ENCODE measurements at places on chromosomes 4 and X.

DNA sequence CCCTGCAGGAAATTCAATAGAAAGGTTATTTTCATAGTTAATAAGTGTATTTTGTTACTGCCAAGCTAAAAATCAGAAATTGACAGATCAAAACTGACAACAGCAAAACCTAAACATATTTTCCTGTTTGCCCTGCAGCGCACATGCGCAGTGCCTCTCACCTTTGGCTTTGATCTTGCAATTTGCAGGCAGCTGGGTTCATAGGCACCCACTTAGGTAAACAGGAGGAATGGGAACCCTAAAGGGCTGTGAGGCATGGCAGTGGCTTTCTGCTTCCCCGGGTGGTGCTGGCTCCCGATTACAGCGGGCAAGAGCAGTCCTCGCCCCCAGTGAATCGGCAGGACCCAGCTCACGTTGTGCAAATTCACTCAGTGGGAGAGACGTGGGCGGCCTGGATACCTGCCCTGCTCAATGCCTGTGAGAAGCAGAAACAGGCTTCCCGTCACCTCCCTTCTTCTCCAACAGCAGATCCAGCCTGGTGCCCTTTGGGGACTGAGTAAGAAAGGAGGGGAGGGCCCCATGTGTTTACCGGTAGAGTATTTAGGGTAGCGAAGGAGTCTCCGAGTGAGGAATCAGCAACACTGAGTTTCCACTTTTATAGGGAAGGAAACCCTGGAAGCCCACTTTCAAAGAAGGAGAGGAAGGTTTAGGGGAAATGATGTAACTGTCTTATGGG is 25.7 kb downstream of the CCKAR start:
- DNase-seq, result no peak

DNA sequence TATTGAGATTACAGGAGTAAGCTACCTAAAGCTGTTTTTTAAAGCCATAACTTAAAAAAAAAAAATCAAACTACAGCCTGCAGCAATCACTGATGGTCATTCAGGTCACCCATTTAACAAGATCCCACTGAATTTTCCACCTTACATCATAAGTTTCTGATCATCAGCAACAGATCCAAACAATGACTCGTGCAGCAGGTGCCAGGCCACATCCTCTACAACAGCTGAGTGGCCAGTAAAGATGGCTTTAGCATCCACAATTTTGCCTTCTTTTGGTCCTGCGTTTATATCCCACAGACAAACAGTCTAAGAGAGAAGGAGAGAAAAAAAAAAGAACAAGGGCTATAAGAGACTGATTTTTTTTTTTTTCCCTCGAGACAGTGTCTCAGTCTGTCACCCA is 16.6 kb downstream of the RBBP7 start:
- no peak for DNase-seq

GRCh38 chr4:156329779-156330178 is 376.1 kb upstream of the CTSO start:
- no peak for DNase-seq

GRCh38 chrX:119655125-119655524 is 37.8 kb downstream of the SEPTIN6 start:
- DNase-seq, result no peak

DNA sequence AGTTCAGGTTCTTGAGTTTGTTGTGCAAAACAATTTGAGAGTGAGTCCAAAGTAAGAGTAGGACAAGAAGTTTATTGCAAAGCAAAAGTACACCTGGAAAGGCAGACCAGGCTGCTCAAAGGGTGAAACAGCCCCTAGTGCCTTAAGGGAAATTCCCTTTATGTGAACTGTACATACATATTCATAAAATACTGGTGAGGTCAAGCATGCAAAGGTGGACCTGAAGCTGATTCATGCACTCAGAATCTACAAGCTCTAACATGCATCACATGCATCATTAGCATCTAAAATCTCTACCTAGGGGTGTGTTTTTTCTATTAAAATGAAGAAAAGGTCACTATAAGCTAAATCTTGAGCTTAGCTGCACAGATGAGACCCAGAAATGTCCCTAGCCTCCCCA is 266.9 kb downstream of the SPATA18 start:
- DNase-seq, result no peak

DNA sequence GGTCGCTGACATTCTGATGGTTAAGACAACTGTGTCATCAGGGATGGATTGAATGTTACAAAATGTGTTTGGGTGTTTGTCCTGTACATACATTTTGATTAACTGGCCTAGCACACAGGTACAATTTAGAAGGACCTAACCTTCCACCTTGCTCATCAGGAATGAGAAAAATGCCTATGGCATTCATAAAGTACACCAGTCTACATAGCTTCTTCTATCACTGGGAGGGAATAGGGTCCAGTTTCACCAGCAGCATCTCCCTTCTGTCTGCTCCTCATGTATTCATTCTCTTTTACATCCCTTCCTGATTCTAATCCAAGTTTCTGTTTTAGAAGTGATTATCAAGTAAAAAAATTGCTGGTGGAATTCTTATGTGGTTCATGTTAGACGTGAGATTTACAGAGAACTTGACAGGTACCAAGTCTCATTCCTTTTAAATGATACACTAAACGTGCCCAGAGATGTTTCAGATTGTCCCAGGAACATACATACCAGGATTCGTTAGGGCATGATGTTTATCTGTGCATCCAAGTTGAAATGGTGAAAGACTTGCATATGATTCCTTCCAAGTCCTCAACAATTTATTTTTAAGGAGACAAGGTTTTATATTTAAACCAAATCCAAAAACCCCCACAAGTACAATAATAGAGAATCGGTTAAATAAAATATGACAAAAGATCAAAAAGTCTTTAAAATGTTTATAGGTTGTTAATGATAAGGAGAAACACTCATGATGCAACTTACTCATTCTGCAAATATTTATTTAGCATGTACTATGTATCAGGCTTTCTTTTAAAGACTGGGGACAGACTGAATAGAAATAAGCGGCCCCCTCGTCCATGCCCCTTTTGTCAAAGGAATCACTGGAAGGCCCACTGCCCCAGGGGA is 359.1 kb downstream of the ZNF674 start:
- DNase-seq, result no peak

DNA sequence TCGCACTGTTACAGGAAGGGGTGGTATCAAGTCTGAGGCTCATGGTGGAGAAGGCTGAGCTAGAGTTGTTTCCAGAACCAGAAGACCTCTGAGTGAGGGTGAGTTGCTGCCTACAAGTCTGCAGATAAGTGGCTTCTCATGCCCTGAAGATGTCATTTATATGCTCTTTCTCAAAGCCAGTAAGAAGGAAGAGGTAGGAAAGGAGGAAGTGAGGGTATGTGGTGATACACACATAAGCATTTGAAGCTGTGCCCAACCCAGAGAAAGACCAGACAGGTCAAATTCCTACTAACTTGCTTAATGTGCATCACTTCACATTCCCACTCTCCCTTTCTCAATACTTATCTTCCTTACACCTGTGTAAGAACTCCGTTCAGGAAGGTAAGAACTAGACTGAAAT is at the start of gene PPBP:
Gene PPBP (minus strand): TSS at position 130 of the 400 bp plus-strand sequence. CDS start 87 bp downstream, at position 43.
- DNase-seq, result no peak

DNA sequence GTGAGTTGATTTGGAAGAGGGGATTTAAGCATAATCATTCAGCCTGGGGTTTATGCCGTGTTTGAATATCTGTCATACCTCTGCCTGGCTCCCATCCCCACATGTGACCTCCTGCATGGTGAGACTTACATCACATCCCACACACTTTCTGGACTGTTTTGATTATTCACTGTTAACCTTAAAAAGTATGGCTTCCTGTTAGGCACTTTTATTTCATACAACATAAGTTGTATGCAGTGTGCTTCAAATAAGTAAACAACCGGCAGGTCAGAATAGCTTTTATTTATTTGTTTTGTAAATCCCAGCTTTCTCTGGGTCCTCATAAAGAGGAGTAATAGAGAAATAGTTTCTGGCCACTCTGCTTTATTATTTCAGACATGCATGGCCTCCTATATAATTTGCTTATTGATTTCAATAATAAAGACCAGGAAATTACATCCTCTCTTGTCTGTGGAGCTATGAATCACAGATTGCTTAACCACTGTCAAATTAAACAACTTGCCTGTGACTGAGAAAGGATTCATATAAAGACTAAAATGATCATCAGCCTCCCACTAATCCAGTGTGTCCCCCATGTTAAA is 376.8 kb upstream of the ZFP42 start:
- DNase-seq, result no peak

All from SK-N-DZ (cell line).